LNCaP clone FGC (cell line): ENCODE measurements at places on chromosomes 6 and 20.

DNA sequence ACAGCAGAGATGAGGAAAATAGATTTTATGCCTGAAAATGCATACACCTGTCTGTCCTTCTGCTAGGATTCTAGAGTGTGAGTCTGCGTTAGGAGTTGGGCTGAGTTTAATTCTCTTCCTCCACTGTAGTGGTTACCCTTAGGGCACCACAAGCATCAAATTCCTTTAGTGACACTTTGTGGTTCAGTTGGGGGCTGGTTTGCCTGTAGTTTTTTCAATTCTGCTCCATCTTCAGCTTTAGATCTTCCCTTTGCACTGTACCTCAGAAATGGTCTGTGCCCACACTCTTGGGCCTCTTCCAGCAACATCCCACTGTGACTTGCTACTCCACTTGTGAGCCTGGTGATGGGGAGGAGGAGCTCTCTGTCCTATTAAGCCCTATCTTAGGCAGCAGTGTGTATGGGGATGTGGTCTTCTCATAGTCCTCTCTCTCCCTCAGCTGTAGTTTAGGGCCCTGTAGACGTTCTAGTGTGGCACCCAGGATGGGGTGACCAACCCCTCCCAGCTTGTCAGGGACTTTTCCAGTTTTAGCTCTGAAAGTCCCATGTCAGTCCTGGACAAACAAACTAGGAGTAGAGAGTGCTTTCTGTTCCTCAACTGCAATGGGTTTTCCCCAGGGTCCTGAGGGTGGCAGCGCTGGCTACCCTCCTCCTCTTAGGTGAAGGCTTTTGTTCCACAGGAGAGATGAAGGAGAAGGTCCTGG lies 19.7 kb upstream of the OGFRL1 start:
- no peak for DNase-seq

DNA sequence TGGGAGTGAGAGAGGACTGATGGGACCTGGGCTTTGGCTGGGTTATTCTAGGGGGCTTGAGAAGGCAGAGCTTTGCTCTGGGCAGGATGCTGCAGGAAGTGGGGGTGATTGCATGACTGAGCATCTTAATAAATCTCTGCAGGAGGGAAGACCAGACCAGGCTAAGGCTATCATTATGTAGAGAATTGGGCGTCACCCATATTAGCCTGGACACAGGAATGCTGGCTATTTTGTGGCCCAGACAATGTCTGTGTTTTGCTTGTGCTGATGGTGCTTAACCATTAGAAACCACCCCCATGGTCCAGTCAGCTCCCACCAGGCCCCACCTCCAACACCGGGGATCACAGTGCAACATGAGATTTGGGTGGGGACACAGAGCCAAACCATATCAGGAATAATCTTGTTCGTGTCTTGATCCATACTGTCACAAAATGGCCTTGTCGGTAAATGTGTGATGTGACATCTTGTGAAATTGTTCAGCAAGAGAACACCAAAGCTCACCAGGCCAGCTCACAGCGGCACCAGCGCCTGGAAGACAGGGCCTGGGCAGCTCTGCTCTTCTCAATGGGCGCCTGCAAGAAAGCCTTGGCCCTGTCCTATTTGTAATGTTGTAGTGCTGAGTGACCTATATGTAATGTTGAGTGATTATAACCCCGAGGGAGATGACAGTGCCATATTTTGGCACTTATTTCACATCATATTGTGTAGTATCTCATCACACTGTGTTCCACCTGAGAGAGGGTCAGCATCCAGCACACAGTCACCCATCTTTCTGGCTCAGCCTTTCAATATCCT lies 211.8 kb downstream of the QKI start:
- no peak for DNase-seq

DNA sequence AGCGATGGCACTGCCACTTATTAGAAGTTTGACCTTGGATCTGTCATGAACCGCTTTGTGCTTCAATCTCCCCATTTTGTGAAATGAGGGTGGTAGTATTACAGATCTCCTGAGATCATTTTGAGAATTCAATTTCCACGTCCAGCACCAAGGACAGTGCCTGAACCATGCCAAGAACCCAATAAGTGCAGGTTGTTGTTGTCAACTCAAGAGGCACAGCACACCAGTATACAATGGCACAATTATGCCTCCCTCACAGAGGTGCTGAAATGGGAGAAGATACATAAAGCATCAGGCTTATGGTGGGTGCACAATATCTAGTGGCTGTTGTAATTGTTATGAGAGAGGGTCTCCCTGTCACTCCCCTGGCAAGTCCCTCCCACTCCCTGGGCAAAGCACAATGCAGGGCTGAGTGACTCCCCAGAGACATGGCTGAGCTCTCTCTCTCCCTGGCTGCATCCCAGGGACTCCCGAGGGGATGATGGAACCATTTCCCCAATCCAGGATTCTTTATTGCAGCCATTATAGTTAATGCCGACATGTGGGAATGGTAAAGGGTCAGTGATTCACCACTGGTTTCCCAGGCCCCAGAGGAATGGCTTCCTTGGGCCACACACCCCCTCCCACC lies 78.7 kb downstream of the CDH22 start:
- DNase-seq: no peak

DNA sequence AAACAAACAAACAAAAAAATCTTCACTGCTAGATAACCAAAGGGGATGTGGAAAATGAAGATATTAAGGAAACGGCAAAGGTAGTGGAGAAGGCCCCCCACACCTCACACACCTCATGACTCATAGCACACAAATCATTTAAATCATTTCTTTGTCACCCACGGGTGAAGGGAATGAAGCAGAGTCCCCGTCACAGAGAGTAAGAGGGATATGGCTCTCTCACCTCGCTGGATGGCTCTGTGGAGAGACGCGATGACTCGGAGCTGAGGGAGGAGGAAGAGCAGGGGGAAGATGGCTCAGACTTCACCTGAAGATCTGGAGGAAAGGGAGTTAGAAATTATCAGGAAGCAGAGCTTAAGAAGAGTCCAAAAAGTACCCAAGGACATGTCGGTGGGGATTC lies 1.2 kb downstream of the ATF6B start:
- DNase-seq: no peak

- no peak for DNase-seq
Observed at GRCh38 chr20:35011589-35012226, 56.0 kb downstream of the MYH7B start.

DNA sequence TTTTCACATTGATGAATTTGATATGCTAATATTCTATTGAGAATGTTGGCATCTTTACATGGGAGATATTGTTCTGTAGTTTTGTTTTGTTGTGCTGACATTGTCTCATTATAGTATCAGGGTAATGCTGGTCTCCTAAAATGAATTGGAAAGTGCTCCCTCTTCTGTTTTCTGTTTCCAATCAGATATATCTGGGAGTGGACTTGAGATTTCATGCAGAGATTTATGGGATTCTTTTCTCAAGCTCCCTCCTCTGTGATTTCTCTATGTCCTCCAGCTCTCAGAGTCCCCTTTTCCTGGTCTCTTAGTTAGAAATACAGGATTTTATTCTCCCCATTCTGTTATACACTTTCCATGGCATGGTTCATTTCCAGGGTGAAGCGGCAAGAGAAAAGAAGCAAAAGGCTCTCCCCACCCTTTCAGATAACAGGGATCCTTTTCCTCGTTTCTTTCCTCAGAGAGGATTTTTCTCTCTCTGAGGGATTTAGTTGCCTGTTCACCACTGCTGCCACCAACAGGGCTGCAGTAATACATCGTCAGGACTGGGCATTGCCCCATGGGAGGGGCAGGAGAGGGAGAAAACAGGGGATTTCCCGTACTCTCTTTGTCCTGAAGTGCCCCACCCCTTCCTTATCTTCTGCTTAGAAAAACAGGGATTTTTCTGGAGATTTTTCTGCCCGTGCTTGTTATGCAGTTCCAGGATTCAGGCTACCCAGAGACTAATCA lies 59.3 kb upstream of the STMND1 start:
- no peak for DNase-seq

GRCh38 chr6:154491567-154492470 lies 18.7 kb downstream of the CNKSR3 start:
- no peak for DNase-seq

DNA sequence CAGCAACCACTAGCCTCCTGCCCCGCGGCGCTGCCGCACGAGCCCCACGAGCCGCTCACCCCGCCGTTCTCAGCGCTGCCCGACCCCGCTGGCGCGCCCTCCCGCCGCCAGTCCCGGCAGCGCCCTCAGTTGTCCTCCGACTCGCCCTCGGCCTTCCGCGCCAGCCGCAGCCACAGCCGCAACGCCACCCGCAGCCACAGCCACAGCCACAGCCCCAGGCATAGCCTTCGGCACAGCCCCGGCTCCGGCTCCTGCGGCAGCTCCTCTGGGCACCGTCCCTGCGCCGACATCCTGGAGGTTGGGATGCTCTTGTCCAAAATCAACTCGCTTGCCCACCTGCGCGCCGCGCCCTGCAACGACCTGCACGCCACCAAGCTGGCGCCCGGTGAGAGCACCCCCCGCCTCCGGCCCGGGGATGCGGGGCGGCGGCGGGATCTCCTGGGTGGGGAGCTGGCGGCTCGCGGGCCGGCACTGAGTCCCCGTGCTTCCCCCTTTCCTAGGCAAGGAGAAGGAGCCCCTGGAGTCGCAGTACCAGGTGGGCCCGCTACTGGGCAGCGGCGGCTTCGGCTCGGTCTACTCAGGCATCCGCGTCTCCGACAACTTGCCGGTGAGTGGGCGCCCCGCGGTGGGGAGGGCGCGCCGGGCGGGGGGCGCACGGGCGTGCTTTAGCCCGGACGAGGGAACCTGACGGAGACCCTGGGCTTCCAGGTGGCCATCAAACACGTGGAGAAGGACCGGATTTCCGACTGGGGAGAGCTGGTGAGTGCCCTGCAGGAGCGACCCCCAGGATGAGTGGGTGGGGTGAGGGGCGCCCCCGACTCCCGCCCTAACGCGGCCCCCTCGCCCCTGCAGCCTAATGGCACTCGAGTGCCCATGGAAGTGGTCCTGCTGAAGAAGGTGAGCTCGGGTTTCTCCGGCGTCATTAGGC lies 585 bp downstream of the PIM1 start:
- DNase-seq: no peak

DNA sequence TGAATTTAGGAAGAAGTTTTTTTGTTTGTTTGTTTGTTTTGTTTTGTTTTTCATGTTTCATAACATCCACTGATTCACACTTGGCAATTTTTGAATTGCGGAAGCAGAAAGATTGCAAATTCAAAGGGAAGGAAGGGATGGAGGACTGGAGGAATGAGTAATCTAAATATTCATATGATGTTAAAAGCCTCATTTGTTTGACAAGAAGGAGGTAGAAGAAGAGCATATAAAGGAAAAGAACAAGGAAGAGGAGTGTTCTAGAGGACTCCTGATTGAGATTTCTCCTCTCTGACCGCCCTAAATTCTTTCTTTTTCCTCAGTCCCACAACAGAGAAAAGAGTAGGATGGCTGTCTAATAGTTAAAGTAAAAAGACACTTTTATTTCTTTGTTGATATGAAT lies 88.5 kb downstream of the METTL24 start:
- DNase-seq: no peak

GRCh38 chr6:9732056-9732455 lies 682.8 kb downstream of the TFAP2A start:
- DNase-seq: no peak

DNA sequence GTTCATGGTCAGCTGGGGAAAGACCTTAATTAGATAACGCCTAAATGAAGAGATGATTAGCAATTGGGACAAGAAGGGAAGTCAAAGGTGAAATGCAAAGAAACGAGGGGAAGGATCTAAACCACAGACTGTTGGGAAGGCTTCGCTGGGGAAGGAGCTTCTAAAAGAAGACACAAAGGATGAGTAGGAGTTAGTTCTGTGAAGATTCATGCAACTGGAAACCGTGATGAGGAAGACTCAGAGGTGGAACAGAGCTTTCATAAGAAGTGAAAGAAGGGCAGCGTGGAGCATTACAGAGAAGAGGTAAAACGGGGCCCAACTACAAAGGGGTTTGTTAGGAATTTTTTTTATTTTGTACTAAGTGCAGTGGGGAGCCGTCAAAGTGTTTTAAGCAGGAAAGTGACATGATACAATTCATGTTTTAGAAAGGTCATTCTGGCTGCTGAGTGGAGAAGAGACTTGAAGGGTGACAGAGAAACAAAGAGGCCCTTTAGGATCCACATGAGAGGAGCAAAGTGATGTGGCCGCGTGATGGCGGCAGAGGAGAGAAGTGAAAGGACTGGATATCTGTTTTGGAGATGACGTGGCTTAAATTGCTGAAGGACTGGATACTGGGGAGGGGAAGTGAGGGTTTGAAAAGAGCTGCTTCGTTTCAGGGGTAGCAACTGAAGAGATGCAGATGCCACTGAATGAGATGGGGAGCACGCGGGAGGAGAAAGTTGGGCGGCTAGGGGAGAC lies 33.6 kb downstream of the TTI1 start:
- DNase-seq: no peak

DNA sequence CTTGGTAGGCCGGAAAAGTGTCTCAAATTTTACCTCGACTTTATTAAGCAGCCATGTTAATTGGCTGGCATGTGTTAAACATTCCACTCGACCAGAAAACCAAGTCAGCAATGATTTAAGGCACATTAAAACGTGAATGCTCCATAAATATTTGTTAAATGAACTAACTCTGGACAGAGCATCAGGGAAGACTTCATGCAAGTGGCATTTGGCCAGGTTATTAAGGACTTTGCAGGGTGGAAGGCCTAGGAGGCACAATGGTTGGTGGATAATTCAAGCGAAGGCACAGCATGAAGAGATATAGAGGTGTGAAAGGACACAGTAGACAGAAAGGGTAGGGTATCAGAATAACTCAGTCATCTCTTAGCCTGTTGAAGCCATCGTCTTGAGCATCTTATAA lies 23.0 kb downstream of the ELOVL5 start:
- DNase-seq: no peak

DNA sequence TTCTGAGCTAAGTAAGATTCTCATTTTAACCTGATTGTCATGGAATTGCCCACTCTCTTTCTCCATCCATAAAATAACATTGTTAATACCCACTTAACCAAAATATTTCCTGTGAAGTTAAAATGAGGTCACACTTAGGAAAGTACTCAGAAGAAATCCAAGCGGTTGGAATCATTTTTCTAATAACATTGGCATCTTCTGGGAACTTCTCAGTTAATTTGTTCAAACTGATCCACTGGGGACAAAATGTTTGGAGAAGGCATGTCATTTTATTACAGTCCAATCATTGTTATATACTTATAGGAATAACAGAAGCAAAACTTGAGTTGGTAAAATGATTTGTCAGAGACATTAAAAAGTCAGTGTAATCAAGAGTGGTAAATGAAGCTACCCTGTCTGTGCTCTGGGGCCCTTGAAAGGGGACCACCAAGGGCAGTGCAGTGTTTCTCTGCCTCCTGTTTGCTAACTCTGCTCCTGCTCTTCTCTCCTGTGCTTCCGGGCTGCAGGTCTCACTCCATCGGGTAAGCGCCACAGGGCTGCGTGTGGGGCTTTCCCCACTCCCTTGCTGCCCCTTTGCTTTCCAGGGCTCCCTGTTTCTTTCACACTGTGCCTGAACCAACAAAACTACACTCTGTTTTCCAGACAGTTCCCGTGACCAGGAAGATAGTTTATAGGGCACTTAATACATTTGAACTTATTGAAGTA lies 50.1 kb downstream of the HDDC2 start:
- DNase-seq: no peak

DNA sequence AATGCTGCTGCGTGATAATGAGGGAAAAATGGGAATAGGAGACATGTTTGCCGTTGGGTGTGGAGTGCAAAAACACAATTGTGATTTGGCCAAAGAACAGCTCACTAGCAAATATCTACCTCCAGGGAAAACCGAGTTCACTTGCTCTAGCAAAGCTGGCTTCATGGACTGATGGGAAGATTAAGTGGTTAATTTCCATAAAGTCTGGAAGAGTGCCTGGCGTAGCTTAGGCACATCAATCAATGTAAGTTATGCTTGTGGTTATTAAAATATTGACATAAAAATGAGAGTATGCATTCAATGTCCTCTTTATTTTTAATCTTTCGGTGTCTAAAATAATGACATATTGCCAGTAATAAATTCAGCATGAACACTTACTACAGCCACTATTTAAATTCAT lies 267.5 kb downstream of the SMOC2 start:
- DNase-seq: no peak

- DNase-seq: no peak
Observed at GRCh38 chr6:86581833-86582232, 355.5 kb upstream of the HTR1E start.
